Activated CD8-positive, alpha-beta memory T cell treated with anti-CD3 and anti-CD28 coated beads for 24 hours (primary cell): ENCODE measurements at places on chromosomes 16 and 17.

- no peak for DNase-seq
These were observed 900.0 kb upstream of the GOT2 start for GRCh38 chr16:59634004-59634579.

DNA sequence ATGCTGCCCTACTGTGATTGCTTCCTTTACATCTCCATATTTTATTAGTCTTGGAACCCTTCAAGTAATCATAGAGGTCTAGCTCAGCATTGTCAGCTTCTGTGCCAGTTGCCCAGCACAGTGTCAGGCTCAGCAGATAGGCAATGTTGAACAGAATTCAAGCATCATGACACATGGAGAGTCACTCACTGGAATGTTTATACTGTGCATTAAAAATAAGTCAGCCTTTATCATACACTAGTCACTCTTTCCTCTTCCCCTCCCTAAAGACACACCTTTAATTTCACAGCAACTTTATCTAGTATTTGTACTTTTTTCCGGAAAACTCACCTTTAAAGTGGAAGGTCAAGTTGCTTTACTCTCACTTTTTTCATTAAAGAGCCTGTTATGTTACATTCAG is 253.8 kb upstream of the CDH11 start:
- no peak for DNase-seq

DNA sequence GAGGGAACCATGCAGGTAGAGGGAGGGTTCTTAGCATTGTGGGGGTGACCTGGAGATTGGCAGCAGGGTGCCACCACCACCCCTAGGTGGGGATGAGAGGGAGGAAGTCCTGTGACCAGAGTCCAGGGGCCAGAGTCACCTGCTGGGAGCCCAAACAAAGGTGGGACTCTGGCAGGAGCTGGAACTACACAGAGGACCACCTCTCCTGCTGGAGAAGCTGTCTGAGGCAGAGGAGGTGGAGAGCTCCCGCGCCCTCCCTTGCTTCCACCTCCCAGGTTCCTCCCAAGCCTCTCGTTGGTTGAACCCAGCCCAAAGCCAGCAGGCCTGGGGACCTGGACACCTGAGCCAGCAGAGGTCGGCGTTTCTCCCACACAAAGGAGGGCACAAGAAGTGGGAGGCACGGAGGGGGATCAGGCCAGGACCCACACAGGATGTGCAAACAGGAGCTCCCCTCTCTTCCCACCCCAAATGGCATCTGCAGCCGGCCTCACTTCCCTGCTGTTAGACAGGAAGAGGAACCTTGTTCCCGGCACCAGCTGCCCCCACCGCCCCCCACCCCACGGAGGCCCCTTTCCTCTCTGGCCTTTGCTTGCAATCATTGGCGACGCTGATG is 154.6 kb downstream of the SEC14L1 start:
- DNase-seq = no peak

GRCh38 chr16:15509051-15509592 is 74.7 kb downstream of the BMERB1 start:
- no peak for DNase-seq

DNA sequence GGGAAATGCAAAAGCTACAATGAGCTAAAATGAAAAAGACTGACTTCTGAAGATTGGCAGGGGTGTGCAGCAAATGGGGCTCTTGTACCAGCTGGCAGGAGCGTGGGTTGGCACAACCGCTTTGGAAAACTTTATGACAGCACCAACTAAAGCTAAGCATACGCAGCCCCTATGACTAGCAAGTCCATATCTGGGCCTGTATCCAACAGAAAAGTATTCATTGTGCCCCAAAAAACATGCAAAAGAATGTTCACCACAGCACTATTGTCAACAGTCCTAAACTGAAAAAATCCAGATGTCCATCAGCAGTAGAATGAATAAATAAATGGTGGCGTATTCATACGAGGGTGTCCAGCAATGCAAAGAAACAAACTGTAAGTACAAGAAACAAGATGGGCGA is 22.6 kb upstream of the ITGA3 start:
- DNase-seq = no peak

DNA sequence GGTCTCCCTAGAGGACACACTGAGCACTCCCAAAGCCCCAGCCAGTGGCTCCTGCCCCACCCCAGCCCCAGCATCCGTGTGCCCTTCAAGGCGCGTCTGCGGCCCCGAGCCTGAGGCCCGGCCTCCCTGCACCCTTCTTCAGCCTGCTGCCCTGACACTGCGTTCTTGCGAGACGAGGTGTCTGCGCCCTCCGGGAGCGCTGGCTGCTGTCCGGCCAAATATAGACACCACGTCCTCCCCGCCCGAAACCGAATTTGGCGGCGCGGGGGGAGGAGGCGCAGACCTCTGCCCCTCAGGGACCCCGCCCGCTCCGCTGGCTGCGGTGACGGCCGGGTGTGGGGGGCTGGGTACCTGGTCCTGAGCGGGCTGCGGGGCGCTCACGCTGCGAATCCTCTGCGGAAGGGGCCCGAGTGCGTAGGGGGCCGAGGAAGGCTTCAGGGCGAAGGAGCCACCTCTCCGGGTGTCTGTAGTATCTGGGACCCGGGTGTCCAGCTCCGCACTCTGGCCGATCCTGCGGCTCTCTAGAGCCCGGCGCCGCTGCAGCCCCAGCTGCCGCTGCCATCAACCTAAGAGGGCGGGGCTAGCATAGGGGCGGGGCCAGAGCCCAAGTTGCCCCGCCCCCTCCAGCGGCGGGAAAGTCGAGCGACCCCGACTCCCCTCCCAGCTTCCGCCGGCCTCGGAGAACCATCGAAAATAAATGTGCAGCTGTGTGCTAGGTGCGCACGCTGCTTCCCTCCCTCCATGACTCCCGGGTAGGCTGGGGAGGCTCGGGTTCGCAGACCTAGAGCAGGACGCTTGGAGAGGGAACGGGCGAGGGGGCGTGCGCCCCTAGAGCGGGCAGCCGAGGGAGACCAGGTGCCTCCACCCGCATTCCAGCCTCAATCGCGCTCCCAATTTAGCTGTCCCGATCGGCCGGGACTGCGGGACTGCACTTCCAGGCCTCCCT is at the start of gene CORO6:
TSS of gene CORO6 (minus strand) at position 576 of the 946 bp plus-strand sequence. CDS start 1,491 bp downstream, outside the sequence.
- peak; percentile 90 for DNase-seq

DNA sequence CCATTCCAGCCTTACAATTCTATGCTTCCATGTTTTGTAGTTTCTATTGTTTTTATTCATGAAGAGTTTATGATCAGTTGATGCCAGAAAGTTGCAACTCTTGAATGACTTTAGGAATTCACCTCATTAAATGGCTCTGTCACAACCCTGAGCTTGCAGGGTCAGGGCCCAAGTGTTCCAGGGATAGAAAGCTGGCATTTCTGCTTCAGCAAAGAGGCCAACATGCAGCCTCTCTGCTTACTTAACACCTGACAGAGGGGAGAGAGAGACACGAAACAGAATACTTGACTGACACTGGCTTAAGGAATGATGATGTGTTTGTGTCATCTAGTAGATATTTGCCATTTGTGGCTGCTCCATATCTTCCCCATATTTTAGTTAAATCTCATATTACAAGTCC is 328.1 kb downstream of the CA10 start:
- DNase-seq = no peak

DNA sequence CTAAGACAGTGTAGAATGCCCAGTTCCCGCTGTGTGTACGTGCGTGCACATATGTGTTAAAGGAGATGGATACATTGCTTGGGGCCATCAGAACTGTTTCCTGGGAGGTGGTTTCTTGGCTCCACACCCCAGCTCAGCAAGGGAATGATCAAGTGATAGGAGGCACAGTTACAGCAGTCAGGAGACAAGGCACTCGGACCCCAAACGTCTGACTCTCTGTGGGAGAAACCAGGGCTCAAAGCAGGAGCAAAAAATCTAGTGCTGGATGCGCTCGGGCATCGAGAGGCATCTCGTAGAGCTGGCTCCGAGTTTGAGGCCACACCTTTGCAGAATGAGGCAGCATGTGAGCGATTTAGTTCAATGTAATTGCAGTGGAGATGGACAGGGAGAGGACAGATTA is 71.9 kb downstream of the RBBP6 start:
- DNase-seq = no peak

GRCh38 chr16:68756239-68756915 is 19.3 kb downstream of the CDH1 start:
- DNase-seq = peak; percentile 66

GRCh38 chr16:62967611-62968010 is 931.4 kb upstream of the CDH8 start:
- no peak for DNase-seq

DNA sequence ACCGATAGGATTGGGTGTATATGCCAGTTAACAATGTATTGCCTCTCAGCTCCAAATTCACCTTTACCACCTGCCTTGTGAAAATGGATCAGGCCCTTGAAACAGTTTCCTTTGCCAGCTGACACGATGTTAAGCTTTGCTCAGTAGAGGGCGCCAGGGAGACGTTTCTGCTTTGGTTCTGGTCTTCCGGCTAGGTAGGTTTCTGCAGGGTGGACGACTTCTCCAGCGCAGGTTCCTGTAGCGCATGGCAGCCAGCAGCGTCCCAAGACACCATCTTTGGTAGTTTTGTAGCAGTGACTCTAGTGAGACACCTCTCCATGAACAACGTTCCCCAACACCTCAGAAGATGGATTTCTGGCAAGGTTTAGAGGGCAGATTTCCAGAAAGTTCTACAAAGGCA is 24.0 kb downstream of the SYCE1L start:
- no peak for DNase-seq

DNA sequence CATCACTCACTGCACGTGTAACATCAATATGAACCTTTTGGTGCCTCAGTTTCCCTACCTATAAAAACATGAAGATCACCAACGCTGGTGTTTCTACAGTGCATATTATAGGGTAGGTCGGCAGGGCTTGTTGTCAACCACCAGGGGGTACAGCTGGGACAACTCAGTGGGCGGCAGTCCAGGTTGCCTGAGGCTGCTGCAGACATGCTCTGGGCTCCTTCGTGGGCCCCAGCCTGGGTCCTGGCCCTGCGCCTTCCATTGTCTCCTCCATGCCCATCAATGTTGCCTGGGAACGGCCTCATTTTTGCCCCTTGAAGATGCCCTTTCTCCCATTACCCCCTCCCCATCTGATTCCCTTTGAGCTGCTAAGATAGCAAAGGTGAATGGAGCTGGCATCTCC is 89.8 kb downstream of the GSG1L start:
- no peak for DNase-seq
